ENCODE measurements at places on chromosomes 1 and 21. TPM values are rescaled to one million over a fixed set of nuclear protein-coding genes. Genes with fewer than 3 reads are reported as not detected.

The PLEKHN1 gene
- 0.66 TPM for total RNA-seq

The MFN2 gene
- total RNA-seq: 79.8 TPM

The DCDC2B gene
- total RNA-seq: not detected

The HLX gene
- total RNA-seq: 4.9 TPM

The EEIG2 gene
- 18.0 TPM for total RNA-seq

The APCS gene
- not detected for total RNA-seq

The MXRA8 gene
- total RNA-seq: 264 TPM

The DMBX1 gene
- total RNA-seq: not detected

The P3R3URF gene
- total RNA-seq: not detected

The CSF3R gene
- not detected for total RNA-seq

The PTCH2 gene
- total RNA-seq: 0.33 TPM

The LCE1F gene
- not detected for total RNA-seq

The CCDC18 gene
- total RNA-seq: 5.1 TPM

The BARHL2 gene
- not detected for total RNA-seq

The CASZ1 gene
- 0.50 TPM for total RNA-seq

The ACTL8 gene
- 0.07 TPM for total RNA-seq

The TAF1A gene
- total RNA-seq: 11.3 TPM

The TCHHL1 gene
- not detected for total RNA-seq

The C1orf105 gene
- not detected for total RNA-seq

The SHISAL2A gene
- not detected for total RNA-seq

The OR2T35 gene
- not detected for total RNA-seq

The CLEC20A gene
- not detected for total RNA-seq

The FGR gene
- total RNA-seq: 0.30 TPM

The ITLN2 gene
- 0.52 TPM for total RNA-seq

The PM20D1 gene
- total RNA-seq: not detected

The DLGAP3 gene
- total RNA-seq: 0.07 TPM

The CD1C gene
- not detected for total RNA-seq

The ATP1B1 gene
- total RNA-seq: 9.2 TPM

The CHI3L2 gene
- 13.9 TPM for total RNA-seq

The TMPRSS15 gene
- total RNA-seq: not detected

All from smooth muscle cell of the pulmonary artery (primary cell).